ENCODE measurements at places on chromosomes 4 and X. TPM values are rescaled to one million over a fixed set of nuclear protein-coding genes. Genes with fewer than 3 reads are reported as not detected.

CSAG3 gene
- 14.1 TPM for total RNA-seq

AKAP4 gene
- not detected for total RNA-seq

SYNPO2 gene
- total RNA-seq: 1.5 TPM

VCX gene
- total RNA-seq: 1.3 TPM

TAB3 gene
- 12.0 TPM for total RNA-seq

MGAT4D gene
- not detected for total RNA-seq

ASB9 gene
- total RNA-seq: 0.11 TPM

DNA sequence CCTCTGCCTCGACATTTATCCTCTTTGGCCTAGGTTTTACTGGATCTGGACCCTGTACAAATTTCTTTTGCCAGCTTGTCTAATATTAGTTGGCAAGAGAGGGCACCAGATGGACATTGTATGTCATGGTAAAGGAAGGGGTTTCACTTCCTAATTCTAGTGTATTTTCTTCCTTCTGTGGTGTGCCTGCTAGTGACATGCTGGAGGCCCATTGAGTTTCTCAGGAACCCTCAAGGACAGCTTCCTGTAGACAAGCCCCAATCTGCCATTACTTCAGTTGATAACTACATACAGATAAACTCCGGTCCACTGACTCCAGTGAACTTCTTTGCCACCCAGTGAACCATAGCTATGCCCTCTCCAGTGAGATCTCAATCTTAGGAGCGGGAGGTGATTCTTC, 116.9 kb downstream of the STPG2 start:
- DNase-seq: no peak
- no peak overlapping the region for H3K27ac ChIP-seq
- H3K27me3 ChIP-seq: peaks cover 10% of the 10 kb centered on the region

DNA sequence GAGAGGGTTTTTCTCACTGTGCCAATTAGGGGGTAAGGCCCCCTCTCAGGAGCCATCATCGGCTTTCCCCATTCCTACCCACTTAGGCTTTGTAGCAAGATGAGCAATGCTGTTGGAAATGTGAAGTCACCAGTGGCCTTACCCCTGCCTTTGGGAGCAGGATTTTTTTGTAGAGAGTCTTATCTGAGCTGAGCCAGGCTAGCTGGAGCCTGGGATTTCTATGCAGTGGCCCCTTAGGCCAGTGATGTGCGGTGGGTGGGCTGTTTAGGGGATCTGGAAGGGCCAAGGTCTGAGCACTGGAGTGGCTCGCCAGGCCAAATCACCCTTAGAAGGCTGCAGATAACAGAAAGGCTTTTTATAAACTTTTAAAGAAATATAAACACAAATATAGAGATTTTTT, 4.2 kb downstream of the CXorf65 start:
- no peak overlapping the region for H3K27ac ChIP-seq
- 0 out of 2 replicates have a peak, but pooled peaks cover 3% of the 10 kb centered on the region for H3K36me3 ChIP-seq
- no peak for DNase-seq
- peaks cover 62% of the 10 kb centered on the region for H3K4me1 ChIP-seq
- peaks cover 5% of the 10 kb centered on the region for H3K27me3 ChIP-seq
- no peak overlapping the region for H3K4me3 ChIP-seq

GRCh38 chr4:71184195-71184781, 154.5 kb upstream of the SLC4A4 start:
- H3K36me3 ChIP-seq: no peaks in the 10 kb centered on the region
- peaks cover 16% of the 10 kb centered on the region for H3K4me1 ChIP-seq
- H3K27ac ChIP-seq: no peak overlapping the region
- H3K4me3 ChIP-seq: no peak overlapping the region

DNA sequence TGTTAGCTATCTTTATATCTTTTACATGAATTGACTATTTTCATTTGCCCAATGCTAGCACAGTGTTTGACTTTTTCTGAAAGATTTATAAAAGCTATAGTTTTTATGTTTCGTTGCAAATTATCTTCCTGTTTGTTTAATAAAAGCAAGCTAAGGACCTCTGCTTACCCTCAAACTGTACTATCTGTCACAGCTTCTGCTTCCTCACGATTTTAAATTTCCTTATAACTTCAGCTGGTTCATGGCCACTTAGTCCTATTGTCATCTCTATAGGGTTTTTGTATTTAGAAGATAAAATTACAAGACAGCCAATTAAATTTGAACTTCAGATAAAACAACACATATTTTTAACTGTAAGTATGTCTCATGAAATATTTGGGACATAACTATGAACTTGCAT, 494.0 kb downstream of the PDGFC start:
- no peak overlapping the region for H3K27ac ChIP-seq
- no peak overlapping the region for H3K4me3 ChIP-seq
- no peaks in the 10 kb centered on the region for H3K27me3 ChIP-seq
- no peaks in the 10 kb centered on the region for H3K4me1 ChIP-seq
- DNase-seq: no peak

GRCh38 chr4:110532901-110533589, 57.1 kb downstream of the ENPEP start:
- DNase-seq: no peak
- H3K4me3 ChIP-seq: no peak overlapping the region
- no peak overlapping the region for H3K27ac ChIP-seq
- no peaks in the 10 kb centered on the region for H3K27me3 ChIP-seq
- H3K4me1 ChIP-seq: peaks cover 10% of the 10 kb centered on the region
- peaks cover 4% of the 10 kb centered on the region for H3K36me3 ChIP-seq

All from WTC11 (cell line).